Left colon (tissue), 2 donors: ENCODE measurements at places on chromosomes 5 and 9.

- DNase-seq = no peak
Measured at GRCh38 chr5:126998201-126998631, 32.1 kb downstream of the MARCHF3 start.

- DNase-seq = no peak
Measured at GRCh38 chr9:72772661-72773060, 180.2 kb downstream of the ALDH1A1 start.

GRCh38 chr9:10612641-10613398, at the start of gene PTPRD:
TSS of gene PTPRD (minus strand) at chr9:10613002.
- peak; percentile 27 for DNase-seq

GRCh38 chr9:91736898-91737601, 213.0 kb downstream of the ROR2 start:
- no peak for DNase-seq

- no peak for DNase-seq
Measured at GRCh38 chr9:36914212-36914577, 119.9 kb downstream of the PAX5 start.
